ENCODE measurements at places on chromosomes 3 and 15. TPM values are rescaled to one million over a fixed set of nuclear protein-coding genes. Genes with fewer than 3 reads are reported as not detected.

Gene TMEM43
- total RNA-seq = 40.0 TPM

Gene TRIM71
- total RNA-seq = 61.3 TPM

Gene TLR9
- total RNA-seq = not detected

Gene MAP1A
- 4.7 TPM for total RNA-seq

- H3K4me1 ChIP-seq = peaks cover 9% of the 10 kb centered on the region
- no peak overlapping the region for H3K27ac ChIP-seq
- H3K4me3 ChIP-seq = no peak overlapping the region
- DNase-seq = no peak
- H3K27me3 ChIP-seq = no peaks in the 10 kb centered on the region
- no peaks in the 10 kb centered on the region for H3K36me3 ChIP-seq
These were observed 113.2 kb downstream of the MBNL1 start for GRCh38 chr3:152381881-152382295.

- peaks cover 3% of the 10 kb centered on the region for H3K36me3 ChIP-seq
- DNase-seq = no peak
- H3K27ac ChIP-seq = no peak overlapping the region
- H3K4me3 ChIP-seq = no peak overlapping the region
- no peaks in the 10 kb centered on the region for H3K27me3 ChIP-seq
These were observed 311.5 kb upstream of the ROBO2 start for GRCh38 chr3:76728426-76728825.

DNA sequence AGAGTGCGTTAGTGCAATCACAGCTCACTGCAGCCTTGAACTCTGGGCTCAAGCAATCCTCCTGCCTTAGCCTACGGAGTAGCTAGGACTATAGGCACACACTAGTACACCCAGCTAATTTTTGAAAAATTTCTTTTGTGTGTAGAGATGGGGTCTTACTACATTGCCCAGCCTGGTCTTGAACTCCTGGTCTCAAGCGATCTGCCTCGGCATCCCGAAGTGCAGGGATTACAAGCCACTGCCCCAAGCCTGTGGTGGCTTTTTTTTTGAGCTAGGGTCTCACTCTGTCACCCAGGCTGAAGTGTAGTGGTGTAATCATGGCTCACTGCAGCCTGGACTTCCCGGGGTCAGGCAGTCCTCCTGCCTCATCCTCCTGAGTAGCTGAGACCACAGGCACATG lies 17.1 kb downstream of the PCCB start:
- no peak for DNase-seq
- H3K27ac ChIP-seq = no peak overlapping the region
- no peak overlapping the region for H3K4me3 ChIP-seq
- no peaks in the 10 kb centered on the region for H3K4me1 ChIP-seq
- H3K36me3 ChIP-seq = peaks cover 35% of the 10 kb centered on the region

- no peaks in the 10 kb centered on the region for H3K27me3 ChIP-seq
- no peaks in the 10 kb centered on the region for H3K36me3 ChIP-seq
- H3K4me3 ChIP-seq = no peak overlapping the region
- no peak for DNase-seq
- H3K27ac ChIP-seq = no peak overlapping the region
- no peaks in the 10 kb centered on the region for H3K4me1 ChIP-seq
These were observed 189.0 kb upstream of the GOLIM4 start for GRCh38 chr3:168284728-168285127.

DNA sequence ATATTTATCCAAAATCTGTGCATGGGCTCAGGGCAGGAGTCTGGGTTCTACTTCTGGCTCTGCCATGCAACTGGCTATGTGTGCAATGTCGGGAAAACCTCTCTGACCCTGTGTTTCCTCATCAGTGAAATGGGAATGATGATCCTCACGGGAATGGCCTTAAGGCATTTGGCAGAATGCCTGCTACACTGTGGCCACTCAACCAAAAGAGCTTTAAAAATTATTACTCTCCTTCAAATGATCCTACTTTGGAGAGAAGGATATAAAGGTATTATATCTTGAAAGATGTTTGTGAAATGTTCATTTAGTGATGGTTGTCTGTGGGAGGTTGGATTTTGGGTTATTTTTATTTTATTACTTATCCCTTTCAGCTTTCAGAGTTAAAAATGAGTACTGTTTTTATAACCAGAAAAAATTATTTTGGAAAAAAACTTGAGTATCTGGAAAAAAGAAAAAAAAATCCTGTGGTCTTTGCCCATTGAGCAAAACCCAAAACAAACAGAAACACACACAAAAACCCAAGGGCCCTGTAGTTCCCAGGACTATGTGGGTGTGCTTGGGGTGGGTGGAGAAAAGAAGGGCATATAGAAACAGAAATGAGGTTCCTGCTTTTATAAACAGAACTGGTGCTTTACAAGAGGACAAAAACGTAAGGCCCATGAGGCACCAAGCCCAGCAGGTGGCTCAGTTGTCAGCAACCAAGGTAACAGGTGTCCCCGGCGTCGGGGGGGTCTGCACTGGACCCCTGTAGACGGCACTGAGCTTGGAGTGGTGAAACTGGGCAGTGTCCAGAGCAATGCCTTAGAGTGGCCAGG lies 22.0 kb downstream of the RGMA start:
- H3K27ac ChIP-seq = peak overlapping the region; percentile 33
- peaks cover 35% of the 10 kb centered on the region for H3K4me1 ChIP-seq
- no peak overlapping the region for H3K4me3 ChIP-seq
- no peak for DNase-seq
- H3K27me3 ChIP-seq = peaks cover 17% of the 10 kb centered on the region

DNA sequence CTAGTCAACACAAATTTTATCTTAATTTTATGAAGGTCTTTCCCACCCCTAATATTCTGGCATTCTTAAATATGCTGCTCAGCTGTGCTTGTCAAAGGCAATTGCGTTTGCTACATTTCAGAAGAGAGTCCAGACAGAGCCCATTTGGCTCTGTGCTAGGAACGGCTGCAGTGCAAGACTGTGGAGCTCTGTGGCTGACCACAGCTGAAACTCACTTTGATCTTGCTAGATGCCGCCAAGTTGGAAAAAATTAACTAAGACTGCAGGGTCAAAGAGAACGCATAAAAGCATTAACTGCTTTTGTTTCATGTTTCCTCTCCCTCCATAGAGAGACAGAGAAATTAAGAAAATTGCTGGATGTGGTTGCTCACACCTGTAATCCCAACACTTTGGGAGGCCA lies 7.6 kb upstream of the PPP1R2 start:
- peaks cover 17% of the 10 kb centered on the region for H3K4me1 ChIP-seq
- no peak overlapping the region for H3K4me3 ChIP-seq
- no peaks in the 10 kb centered on the region for H3K36me3 ChIP-seq
- no peak for DNase-seq
- no peak overlapping the region for H3K27ac ChIP-seq

DNA sequence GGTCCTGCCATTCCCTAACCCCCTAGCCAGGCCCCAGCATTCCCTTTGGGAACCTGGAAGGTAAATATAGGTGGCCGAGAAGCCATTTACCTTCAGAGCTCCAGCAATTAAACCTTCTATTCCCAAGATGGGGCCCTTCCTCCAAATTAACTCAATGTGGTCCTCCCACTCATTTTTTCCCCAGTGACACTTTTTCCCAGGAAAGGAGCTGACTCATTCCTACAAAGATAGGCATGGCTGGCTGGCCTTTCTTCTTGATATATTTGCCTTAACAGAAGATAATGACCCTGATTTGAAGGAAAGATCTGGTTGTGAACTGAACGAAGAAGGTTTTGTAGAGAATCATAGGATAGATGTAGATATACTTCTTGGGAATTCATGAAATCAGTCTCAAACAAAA lies 279.0 kb upstream of the VEPH1 start:
- no peaks in the 10 kb centered on the region for H3K4me1 ChIP-seq
- H3K27me3 ChIP-seq = no peaks in the 10 kb centered on the region
- no peak overlapping the region for H3K4me3 ChIP-seq
- H3K36me3 ChIP-seq = no peaks in the 10 kb centered on the region
- H3K27ac ChIP-seq = no peak overlapping the region

- H3K27ac ChIP-seq = no peak overlapping the region
- no peak for DNase-seq
- no peaks in the 10 kb centered on the region for H3K4me1 ChIP-seq
- peaks cover 11% of the 10 kb centered on the region for H3K27me3 ChIP-seq
- no peak overlapping the region for H3K4me3 ChIP-seq
These were observed 96.1 kb upstream of the PROK2 start for GRCh38 chr3:71881041-71881440.

GRCh38 chr3:49029563-49029884 lies 326 bp upstream of the IMPDH2 start:
- no peaks in the 10 kb centered on the region for H3K27me3 ChIP-seq
- H3K4me1 ChIP-seq = peaks cover 9% of the 10 kb centered on the region
- peak overlapping the region; percentile 97 for H3K27ac ChIP-seq
- no peak for DNase-seq

Data from progenitor cell of endocrine pancreas (in vitro differentiated cells).